Gastrocnemius medialis (tissue), 4 donors: ENCODE measurements at places on chromosomes 3 and 15. TPM values are rescaled to one million over a fixed set of nuclear protein-coding genes. Genes with fewer than 3 reads are reported as not detected.

- no peak for DNase-seq
- H3K27ac ChIP-seq: no peak overlapping the region
- H3K4me1 ChIP-seq: no peaks in the 10 kb centered on the region
- no peaks in the 10 kb centered on the region for H3K36me3 ChIP-seq
Measured at GRCh38 chr3:152148579-152148978, 120.2 kb upstream of the MBNL1 start.

- peak overlapping the region; percentile 98 for H3K27ac ChIP-seq
- H3K4me3 ChIP-seq: peak overlapping the region; percentile 73
- DNase-seq: no peak
- peaks cover 29% of the 10 kb centered on the region for H3K4me1 ChIP-seq
Measured at GRCh38 chr3:47782446-47783308, 984 bp upstream of the SMARCC1 start.

DNA sequence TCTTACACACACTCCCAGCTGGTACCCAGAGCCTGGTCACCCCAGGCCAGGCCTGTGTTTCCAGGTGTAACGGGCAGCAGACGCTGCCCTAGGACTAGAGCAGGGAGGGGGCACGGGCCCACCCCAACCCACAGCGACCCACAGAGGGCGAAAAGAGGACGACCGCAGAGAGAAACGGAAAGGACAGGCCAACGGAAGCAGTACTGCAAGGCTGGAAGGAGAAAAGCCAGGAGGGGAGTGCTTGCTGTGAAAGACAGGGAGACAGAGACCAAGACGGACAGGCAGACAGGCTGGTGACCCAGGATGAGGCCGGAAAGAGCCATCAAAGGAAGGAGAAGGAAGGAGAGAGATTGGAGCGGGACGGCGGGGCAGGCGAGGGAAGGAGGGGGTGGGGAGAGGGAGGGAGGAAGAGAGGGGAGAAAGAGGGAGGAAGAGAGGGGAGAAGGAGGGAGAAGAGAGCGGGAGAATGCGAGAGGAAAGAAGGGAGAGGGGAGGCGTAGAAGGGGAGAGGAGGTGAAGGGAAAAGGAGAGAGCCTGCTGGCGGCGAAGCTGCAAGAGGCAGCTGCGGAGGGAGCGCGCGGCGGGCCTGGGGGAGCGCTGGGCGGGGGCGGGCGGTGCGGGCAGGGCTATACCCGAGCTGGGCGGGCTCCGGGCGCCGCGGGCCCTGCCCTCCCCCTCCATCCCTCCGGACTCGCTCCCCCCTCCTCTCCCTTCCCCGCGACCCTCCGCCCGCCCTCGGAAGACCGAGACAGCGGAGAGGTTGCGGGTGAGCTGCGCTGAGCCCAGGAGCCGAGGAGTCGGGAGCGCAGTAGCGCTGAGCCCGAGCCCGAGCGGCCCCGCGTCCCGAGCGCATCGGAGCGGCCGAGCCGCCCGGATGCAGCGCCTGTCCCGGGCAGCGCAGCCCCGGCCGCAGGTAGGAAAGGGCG lies at the start of gene SLC6A1:
Gene SLC6A1, plus strand, starts transcription at position 732 of the 926 bp plus-strand sequence. CDS start 24,464 bp downstream, outside the sequence.
- no peak for DNase-seq
- H3K27me3 ChIP-seq: peaks cover 43% of the 10 kb centered on the region
- no peaks in the 10 kb centered on the region for H3K36me3 ChIP-seq
- no peaks in the 10 kb centered on the region for H3K4me1 ChIP-seq
- peak within 1 kb of the TSS; percentile 46 for H3K4me3 ChIP-seq

- no peaks in the 10 kb centered on the region for H3K27me3 ChIP-seq
- no peak overlapping the region for H3K4me3 ChIP-seq
- DNase-seq: peak; percentile 66
- peaks cover 26% of the 10 kb centered on the region for H3K4me1 ChIP-seq
- peak overlapping the region; percentile 58 for H3K27ac ChIP-seq
- H3K36me3 ChIP-seq: no peaks in the 10 kb centered on the region
Measured at GRCh38 chr15:48392356-48392755, 61.1 kb downstream of the DUT start.

DNA sequence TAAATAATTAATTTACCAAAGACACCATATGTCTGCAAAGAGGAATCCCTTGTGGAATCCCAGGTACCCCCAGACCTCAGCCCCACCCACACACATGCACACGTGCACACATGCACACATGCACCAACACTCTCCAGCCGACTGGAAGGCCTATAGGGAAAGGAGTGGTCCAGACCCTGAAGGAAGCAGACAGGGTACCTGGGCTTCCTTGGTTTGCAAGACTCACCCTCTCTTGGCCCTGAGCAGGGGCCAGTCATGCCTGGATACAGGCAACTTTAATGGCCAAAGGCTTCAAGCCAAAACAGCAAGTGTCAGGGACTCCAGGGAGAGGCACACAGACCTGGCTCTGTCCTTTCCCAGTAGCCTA lies 8.9 kb upstream of the HAPLN3 start:
- DNase-seq: no peak
- no peak overlapping the region for H3K4me3 ChIP-seq
- H3K4me1 ChIP-seq: peaks cover 49% of the 10 kb centered on the region
- H3K27me3 ChIP-seq: no peaks in the 10 kb centered on the region
- peak overlapping the region; percentile 76 for H3K27ac ChIP-seq

DNA sequence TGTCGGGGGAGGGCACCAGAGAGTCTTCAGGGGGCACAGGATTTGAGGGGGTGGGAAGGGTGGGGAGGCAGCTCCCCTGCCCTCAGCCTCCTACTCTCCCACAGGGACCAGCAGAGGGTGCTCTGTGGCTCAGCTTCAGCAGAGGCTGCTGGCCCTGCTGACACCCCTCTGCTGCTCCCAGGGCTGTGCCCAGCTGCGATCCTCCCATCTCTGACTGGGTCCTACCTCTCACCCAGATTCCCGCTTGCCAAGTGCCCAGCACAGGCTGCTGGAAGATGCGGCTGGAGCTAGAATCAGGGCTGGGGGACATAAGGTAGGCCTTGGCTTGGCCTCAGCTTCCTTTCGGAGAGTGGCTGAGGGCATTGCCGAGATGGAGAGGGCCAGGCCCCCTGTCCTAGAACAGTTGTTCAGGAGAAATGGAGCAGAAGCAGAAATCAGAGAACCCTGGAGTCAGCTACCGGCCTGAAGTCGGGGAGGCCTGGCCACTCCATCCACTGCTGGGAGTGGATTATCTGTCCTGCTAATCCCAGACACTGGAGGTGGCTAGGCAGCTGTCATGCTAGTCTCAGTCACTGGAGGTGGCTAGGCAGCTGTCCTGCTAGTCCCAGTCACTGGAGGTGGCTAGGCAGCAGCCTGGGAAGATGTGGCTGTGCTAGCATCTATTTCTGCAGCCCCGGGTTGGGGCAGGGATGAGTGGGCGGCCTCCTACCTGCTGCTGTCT lies 3.9 kb downstream of the GRM2 start:
- H3K4me3 ChIP-seq: no peak overlapping the region
- H3K27me3 ChIP-seq: no peaks in the 10 kb centered on the region

- H3K4me1 ChIP-seq: peaks cover 7% of the 10 kb centered on the region
- peak overlapping the region; percentile 70 for H3K4me3 ChIP-seq
Measured at GRCh38 chr15:25860885-25861866, 2.0 kb downstream of the ATP10A start.

GRCh38 chr15:43880406-43881194 lies 53.8 kb downstream of the WDR76 start:
- no peak overlapping the region for H3K27ac ChIP-seq
- no peak overlapping the region for H3K4me3 ChIP-seq
- H3K27me3 ChIP-seq: no peaks in the 10 kb centered on the region
- no peak for DNase-seq
- no peaks in the 10 kb centered on the region for H3K36me3 ChIP-seq

GRCh38 chr3:12301031-12301430 lies 12.2 kb downstream of the PPARG start:
- no peaks in the 10 kb centered on the region for H3K4me1 ChIP-seq
- H3K27me3 ChIP-seq: no peaks in the 10 kb centered on the region
- H3K36me3 ChIP-seq: no peaks in the 10 kb centered on the region
- H3K27ac ChIP-seq: no peak overlapping the region
- H3K4me3 ChIP-seq: no peak overlapping the region

DNA sequence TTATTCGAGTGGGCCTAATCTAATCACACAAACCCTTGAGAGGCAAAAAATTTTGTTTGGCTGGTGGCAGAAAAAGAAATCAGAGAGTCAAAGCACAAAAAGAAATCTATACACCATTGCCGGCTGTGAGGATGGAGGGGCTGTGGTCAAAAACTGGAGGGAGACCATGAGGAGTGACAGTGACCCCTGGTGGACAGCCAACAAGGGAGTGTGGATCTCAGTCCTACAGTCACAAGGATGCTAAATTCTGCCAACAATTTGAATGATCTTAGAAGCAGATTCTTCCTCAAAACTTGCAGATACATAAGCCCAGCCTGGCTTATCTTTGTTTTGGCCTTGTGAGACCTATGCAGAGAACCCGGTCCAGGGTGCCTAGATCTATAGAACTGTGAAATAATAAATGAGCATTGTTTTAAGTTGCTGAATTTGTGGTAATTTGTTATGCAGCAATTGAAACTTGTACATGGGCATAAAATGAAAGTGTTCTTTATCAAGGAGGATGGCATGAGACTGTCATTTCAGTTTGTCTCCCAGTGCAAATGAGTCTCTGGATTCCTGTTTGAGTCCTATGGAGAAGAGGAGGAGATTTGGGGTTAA lies 103.0 kb upstream of the ARHGEF26 start:
- no peaks in the 10 kb centered on the region for H3K4me1 ChIP-seq
- DNase-seq: no peak
- no peak overlapping the region for H3K4me3 ChIP-seq
- no peak overlapping the region for H3K27ac ChIP-seq
- no peaks in the 10 kb centered on the region for H3K27me3 ChIP-seq

DNA sequence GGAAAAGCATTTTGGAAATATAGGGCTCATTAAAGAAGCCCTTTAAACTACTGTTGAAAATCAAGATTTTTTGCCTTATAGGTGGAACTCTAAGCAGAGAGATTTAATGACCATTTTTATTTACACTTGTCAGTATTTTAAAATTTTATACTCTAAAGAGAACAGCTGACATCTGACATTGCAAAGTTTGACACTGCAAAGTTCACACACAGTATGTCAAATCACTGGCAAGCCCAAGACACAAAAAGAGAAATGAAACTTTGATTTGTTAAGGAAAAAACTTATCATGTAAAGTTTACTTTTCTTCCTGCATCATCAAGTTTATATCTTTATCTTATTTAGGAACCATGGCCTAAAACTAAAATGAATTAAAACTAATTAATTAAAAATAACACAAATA lies 40.2 kb downstream of the DPH6 start:
- no peak overlapping the region for H3K27ac ChIP-seq
- no peak overlapping the region for H3K4me3 ChIP-seq
- H3K36me3 ChIP-seq: no peaks in the 10 kb centered on the region
- H3K27me3 ChIP-seq: no peaks in the 10 kb centered on the region
- H3K4me1 ChIP-seq: peaks cover 10% of the 10 kb centered on the region
- no peak for DNase-seq

DNA sequence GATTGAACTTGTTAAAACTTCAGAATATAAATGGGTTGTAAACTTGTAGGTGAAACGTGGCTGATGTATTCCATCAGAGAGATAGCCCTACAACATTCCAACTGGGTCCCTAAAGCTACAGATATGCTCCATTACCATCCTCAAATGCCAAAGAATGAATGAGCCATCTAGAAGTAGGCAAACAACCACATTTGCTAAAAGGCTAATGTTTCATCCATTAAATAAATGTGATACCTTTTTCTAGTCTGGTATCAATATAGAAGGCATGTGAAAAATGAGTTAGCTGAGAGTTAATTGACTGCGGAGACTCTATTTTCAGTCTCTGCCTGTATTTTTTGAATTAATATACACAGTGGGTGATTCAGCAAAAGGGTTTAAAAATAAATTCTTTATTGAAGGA lies 203.8 kb downstream of the RBMS3 start:
- no peak for DNase-seq
- no peak overlapping the region for H3K4me3 ChIP-seq
- H3K4me1 ChIP-seq: peaks cover 12% of the 10 kb centered on the region
- no peak overlapping the region for H3K27ac ChIP-seq
- H3K27me3 ChIP-seq: no peaks in the 10 kb centered on the region

- DNase-seq: peak; percentile 69
- no peaks in the 10 kb centered on the region for H3K36me3 ChIP-seq
- H3K27me3 ChIP-seq: no peaks in the 10 kb centered on the region
- peaks cover 49% of the 10 kb centered on the region for H3K4me1 ChIP-seq
- no peak overlapping the region for H3K4me3 ChIP-seq
- peak overlapping the region; percentile 83 for H3K27ac ChIP-seq
Measured at GRCh38 chr3:147651107-147651778, 242.1 kb downstream of the ZIC1 start.

GRCh38 chr15:43748376-43748775 lies 2.1 kb downstream of the PDIA3 start:
- no peak overlapping the region for H3K27ac ChIP-seq
- H3K4me3 ChIP-seq: no peak overlapping the region
- peaks cover 19% of the 10 kb centered on the region for H3K36me3 ChIP-seq
- no peaks in the 10 kb centered on the region for H3K27me3 ChIP-seq
- H3K4me1 ChIP-seq: peaks cover 26% of the 10 kb centered on the region

- no peak for DNase-seq
- no peaks in the 10 kb centered on the region for H3K36me3 ChIP-seq
- peaks cover 7% of the 10 kb centered on the region for H3K4me1 ChIP-seq
- H3K27me3 ChIP-seq: no peaks in the 10 kb centered on the region
Measured at GRCh38 chr3:12195231-12195630, 36.5 kb upstream of the TIMP4 start.

The ITIH1 gene
- 0.72 TPM for total RNA-seq

The PP2D1 gene
- total RNA-seq: not detected

The PRRT3 gene
- 7.4 TPM for total RNA-seq

The EHHADH gene
- 1.5 TPM for total RNA-seq

The COL6A5 gene
- total RNA-seq: not detected

The ESYT3 gene
- 0.58 TPM for total RNA-seq

The CEP63 gene
- total RNA-seq: 23.5 TPM

The LEKR1 gene
- total RNA-seq: 0.56 TPM
